ENCODE measurements at places on chromosomes 4 and X.
A peak's percentile ranks its signal among the peaks of the same experiment; 100 is the strongest.

DNA sequence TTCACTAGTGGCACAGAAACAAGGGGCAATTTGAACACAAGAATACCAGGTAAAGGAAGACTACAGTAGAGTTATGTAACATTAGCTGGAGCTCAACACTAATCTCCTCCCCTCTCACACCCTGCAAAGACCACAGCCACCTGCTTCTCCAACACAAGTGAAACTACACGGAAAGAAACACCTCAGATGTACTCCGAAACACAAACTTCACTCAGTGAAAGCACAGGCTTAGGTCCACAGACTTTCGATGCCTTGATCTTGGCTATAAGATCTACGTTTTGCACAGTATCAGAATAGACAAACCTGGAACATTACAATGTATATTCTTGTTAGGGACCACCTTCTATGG, 7.6 kb downstream of the ACSL1 start:
- no peak for DNase-seq

GRCh38 chr4:123088501-123088900, 166.1 kb upstream of the NUDT6 start:
- no peak for DNase-seq

DNA sequence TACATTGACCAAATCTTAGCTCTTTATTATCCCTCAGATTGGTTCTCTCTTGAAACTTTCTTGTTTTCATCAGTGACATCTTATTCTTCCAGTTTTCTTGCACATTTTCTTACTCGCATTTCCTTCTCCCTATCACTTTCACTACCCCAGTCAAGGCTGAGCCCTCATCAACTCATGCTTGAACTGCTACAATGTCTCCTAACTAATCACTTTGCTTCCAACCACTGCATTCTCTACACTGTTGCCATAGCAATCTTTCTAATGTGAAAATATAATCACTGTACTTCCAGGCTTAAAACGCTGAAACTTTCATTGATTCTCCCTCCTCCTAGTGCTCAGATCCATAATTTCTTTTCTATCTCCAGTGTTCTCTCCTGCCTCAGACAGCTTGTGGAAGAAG, 22.2 kb upstream of the LPAR4 start:
- no peak for DNase-seq

- DNase-seq, result no peak
Measured at GRCh38 chrX:386239-386767, 404 bp downstream of the PPP2R3B start.

DNA sequence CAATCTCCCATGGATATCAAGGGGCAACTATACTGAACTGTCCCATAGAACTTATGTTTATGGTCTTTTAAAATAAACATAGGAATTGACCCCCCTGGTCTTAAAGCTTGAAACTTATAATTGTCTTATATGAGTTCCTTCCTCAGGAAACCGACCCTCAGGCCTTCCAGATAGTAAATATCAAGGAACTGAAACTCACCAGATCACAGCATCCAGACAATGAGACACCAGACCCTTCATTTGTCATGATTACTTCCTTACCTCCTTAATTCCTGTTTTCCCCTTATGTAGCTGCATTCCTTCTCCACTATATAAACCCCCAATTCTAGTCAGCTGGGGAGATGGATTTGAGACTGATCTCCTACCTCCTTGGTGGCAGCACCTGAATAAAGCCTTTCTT, 94.8 kb upstream of the GRPR start:
- DNase-seq, result no peak

DNA sequence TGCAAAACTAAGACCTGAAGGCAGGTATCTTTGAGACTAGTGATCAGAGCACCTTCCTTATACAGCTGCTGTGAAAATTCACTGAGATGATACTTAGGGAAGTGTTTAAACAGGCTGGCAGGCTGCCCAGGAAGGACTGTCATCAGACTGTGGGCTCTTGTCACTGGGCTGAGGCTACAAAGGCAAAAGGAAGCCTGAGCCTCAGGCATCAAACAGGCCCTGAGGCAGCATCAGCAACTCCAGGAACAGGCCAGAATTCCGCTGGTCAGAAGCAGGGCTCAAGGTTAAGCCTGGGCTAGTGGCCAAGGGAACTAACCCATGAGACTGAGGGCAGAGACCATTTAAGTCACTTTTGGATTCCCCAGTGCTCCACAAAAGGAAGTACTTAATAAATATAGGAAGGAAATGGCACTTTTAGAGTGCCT, 12.8 kb downstream of the PJA1 start:
- peak; percentile 57 for DNase-seq

GRCh38 chrX:15366506-15367352, 17.5 kb downstream of the VEGFD start:
- DNase-seq, result no peak

DNA sequence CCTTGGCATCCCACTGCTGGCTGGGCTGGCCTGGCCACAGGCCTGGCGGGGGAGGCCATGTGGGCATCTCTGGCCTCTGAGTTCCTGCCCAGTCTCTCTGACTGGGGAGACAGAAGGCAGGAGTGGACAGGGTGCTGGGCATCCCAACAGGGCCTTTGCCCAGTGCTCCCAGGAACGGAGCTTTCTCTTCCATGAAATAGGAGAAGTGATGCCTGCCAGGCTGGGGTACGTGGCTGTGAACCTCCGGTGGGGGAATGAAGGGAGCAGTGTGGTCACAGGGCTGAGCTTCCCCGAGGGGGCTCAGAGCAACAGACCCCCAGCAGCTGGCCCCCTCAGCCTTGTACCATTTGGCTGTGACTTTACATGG, 40.4 kb upstream of the HMX1 start:
- no peak for DNase-seq

- peak; percentile 44 for DNase-seq
Measured at GRCh38 chrX:28586981-28587551, at the start of gene IL1RAPL1. TSS of gene IL1RAPL1 (plus strand) at chrX:28587446.

- no peak for DNase-seq
Measured at GRCh38 chr4:1321946-1322650, 24.9 kb upstream of the UVSSA start.

GRCh38 chrX:101383679-101384205, 2.2 kb downstream of the BTK start:
- DNase-seq, result no peak

- no peak for DNase-seq
Measured at GRCh38 chr4:5200513-5200912, 149.2 kb downstream of the STK32B start.

GRCh38 chrX:118353081-118353850, 7.4 kb downstream of the WDR44 start:
- no peak for DNase-seq

GRCh38 chr4:163895378-163896005, 401.0 kb downstream of the TMA16 start:
- DNase-seq, result no peak

DNA sequence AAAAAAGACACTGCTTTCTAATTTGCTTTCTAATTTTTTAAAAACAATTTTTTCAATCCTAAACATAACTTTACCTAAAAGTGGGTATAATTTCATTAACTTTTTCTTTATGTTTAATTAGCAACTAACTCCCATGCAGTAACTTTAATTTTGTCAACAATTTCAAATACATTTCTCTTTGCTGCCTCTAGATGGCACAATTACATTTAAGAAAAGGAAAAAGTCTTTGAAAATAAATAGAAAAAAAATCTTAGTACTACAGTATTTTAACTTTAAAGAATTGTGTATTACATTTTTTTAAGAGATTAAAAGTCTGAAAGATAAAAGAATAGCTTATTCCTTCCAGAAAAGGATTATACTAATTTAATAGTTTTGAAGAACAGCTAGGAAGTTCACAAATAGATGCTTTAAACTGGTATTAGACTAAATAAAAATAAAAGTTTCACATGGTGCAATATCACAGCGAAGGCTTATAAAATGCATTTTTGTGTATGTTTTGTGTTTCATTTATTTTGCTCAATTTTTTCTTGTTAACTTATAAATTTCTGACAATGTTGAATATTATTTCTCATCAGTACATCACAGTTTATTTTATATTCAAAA, 105.1 kb downstream of the ADGRA3 start:
- peak; percentile 7 for DNase-seq

DNA sequence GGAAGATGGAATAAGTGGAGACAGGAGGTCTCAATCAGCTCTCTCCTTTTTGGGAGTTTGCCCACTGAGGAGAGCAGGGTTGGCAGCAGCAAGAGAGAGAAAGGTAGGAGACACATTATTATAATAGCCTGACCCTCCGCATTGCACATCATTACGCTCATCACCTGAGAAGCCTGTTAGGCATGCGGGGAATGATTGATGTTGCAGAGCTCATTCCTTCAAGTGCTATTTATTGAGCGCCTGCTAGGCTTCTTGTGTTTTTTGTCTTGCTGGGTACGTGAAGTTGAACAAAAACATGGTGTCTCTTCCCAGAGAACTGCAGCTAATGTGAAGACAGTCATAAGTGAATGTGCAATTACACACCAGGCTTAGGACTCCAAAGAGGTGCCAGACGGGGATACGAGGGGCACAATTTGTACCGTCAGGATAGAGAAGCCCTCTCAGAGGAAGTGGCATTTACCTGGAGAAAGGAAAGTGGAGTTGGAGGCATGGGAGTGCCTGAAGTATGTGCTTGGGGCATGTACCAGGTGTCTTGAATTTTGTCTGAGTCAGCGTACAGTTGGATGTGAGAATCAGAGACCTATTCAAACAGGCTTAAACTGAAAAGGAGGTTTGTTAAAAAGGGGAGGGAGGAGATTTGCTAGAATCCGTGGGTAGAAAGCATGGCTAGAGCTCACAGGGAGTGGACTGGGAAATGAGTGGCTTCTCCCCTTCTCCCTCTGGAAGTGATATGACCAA, 90.2 kb upstream of the SOD3 start:
- DNase-seq, result no peak

GRCh38 chrX:22987452-22987851, 12.3 kb upstream of the DDX53 start:
- DNase-seq, result no peak

GRCh38 chr4:183984566-183984965, 79.5 kb downstream of the STOX2 start:
- no peak for DNase-seq

DNA sequence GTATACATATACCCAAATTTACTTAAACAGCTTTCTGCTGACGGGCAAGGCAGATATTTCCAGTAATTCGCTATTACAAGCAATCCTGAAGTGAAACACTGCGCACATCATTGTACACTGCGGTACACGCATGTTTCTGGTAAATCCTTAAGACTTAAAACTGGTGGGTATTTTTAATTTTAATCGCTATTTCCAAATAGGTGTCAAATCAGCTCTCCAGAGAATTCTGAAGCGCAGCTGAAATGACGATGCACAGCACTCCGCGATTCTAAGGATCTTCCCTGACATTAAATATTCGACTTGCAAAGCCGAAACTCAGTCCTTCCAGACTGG, 361 bp downstream of the TMEM128 start:
- DNase-seq, result no peak

GRCh38 chrX:43676971-43677572, 21.0 kb downstream of the MAOA start:
- peak; percentile 18 for DNase-seq

DNA sequence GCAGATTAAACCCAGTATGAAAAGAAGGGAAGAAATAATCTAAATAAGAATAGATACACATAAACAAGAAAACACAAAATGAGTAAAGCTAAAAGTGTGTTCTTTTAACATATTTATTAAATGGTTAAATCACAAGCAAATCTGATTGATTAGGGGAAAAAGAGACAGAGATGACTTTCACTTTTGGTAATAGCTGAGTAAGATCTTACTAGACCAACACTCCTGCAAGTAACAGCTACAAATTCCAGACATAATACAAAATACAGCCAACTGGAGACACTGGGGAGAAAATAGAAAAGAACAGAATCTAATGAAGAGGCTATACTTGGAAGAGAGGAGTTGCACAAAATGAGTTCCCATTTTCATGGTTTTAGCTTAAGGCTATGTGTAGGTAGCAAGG, 33.5 kb downstream of the OR13H1 start:
- no peak for DNase-seq

DNA sequence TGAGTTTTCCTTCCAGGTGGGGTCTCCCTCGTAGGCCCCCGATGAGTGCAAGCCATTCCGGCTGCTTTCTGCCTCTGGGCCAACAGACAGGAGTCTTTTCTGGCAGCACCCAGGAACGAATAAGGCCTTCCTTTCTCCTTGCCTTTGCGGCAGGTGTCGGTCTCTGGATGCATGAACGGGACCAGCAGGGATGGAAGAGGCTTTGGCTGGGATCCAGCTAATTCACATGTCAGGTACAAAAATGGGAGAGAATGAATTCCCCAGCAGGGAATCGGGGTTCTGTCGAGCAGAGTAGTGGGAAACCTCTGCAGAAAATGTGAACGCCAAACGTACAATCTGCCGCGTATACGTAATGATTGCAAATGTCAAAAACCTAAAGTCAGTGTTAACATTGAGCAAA, 146.1 kb upstream of the TBL1X start:
- no peak for DNase-seq

DNA sequence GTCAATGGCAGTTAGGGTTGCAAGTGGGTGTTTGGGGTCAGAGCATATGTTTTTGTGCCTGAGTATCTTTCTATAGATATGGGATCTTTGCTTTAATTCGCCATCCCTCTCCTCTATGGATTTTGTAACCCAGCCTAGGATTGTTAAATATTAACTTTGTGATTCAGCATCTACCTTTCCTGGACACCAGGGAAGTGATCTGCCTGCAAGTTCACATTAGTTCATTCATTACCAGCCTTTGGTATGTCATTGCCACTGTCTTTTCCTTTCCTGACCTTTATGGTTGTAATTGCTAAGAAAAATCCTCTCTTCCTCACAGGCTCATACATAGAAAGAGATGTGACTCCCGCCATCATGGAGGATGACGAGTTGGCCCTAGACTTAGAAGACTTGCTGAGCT, 73.8 kb downstream of the KIT start:
- DNase-seq, result no peak

DNA sequence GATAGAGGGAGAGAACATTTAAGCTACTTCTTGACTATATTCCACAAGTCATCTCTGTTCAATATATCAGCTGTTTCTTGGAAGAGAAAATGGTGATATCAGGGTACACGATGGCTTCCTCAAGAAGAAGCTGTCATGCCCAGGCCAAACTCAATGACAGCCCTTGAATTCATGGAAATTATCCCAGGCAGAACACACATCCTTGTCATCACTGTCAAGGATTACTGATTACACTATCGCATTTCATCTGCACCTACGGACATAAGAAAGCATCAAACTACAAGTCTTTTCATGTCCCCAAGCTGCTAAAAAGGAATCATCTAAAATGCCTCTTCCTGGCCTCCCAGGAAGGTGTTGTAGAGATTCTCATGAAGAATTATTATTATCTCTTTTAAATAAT, 165.2 kb upstream of the SLC7A11 start:
- no peak for DNase-seq

DNA sequence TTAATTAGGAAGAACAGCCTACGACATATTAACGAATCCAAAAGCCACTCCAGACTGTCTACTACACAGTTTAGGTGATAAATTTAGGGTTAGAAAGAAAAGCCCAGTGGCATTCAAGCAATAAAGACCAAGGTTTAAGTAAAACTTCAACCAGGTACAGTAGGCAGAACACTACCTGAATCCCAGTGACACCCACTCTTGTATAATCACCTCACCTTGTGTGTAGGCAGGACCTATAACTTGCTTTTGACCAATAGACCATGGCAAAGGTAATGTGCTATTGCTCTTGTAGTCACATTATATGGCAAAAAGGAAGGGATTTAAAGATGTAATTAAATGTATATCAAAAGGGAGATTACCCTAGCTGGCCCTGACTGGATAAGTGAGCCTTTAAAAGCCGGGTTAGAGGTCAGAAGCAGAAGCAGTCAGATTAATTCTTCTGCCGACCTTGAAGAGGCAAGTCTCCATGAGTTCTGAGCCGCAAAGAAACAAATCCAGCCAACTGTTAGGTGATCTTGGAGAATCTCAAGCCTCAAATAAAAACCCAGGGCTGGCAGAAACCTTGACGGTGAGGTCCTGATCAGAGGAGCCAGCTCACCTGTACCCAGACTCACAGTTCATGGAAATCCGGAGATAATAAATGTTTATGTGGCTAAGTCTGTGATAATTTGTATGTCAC, 8.8 kb downstream of the FSTL5 start:
- DNase-seq, result no peak

Data from COR-L47 (cell line).